ENCODE measurements at places on chromosomes 16 and 17. TPM values are rescaled to one million over a fixed set of nuclear protein-coding genes. Genes with fewer than 3 reads are reported as not detected.

- DNase-seq, result peak; percentile 93
Observed at GRCh38 chr16:22195695-22196558, 10.2 kb upstream of the EEF2K start.

DNA sequence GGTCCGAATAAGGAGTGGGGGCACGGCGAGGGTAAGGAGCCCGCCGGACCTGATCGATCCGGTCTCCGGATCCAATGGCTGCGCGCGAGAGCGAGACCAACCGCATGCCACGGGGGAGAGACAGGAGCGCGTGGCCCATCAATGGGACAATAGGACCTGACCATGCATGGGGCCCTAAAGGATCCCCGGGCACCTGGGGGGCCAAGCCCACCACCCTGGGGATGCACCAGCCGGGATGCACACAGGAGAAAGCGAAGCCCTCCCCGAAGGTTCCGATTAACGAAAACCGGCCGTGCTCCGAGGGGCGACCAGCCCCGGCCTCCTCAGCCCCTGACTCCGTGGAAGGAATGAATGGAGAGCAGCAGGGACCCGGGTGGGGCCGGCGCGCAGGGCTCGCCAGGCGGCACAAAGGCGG lies 525 bp downstream of the JPT1 start:
- no peak for DNase-seq

- DNase-seq, result peak; percentile 88
Observed at GRCh38 chr17:10114931-10115535, 83.4 kb downstream of the GAS7 start.

- no peak for DNase-seq
Observed at GRCh38 chr17:8004899-8005298, 2.5 kb downstream of the GUCY2D start.

GRCh38 chr17:80738020-80738808 lies 193.6 kb downstream of the RPTOR start:
- DNase-seq, result no peak

Gene CLEC19A
- total RNA-seq, result not detected

GRCh38 chr17:57862694-57863667 lies 13.1 kb upstream of the MRPS23 start:
- no peak for DNase-seq

Gene OR4D1
- total RNA-seq, result 1.6 TPM

Measured in natural killer cell (primary cell).